Kidney (tissue), 22 donors: ENCODE measurements at places on chromosomes 5 and 9. TPM values are rescaled to one million over a fixed set of nuclear protein-coding genes. Genes with fewer than 3 reads are reported as not detected.

Gene GPX3
- total RNA-seq, result 1,327 TPM

DNA sequence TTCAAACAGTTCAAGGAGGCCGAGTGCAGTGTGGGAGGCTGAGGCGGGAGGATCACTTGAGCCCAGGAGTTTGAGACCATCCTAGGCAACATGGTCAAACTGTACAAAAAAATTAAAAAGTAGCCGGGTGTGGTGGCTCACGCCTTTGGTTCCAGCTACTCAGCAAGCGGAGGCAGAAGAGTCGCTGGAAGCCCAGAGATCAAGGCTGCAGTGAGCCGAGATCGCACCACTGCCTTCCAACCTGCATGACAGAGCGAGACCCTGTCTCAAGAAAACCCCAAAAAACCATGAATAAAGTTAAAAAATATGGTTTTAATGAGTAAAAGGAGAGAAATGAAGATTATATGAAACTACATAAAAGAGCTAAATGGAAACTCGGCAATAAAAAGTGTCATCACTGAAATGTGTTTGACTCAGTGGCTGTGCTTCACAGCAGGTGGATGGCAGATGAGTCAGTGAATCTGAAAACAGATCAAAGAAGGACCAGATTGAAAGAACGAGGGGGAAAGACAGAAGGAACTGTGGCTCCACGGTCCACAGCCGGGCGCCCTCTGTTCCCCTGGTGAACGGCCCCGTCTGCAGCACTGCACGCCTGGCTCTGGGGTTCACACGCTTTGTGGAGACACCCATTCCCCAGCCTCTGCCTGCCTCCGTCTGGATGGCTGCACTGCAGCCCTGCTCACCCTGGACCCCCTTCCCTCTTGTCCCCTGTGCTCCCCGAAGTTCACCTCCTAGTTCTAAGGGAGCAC lies 25.1 kb downstream of the EXD3 start:
- no peak overlapping the region for H3K27ac ChIP-seq
- no peaks in the 10 kb centered on the region for H3K27me3 ChIP-seq
- H3K4me3 ChIP-seq, result no peak overlapping the region
- no peaks in the 10 kb centered on the region for H3K36me3 ChIP-seq
- no peaks in the 10 kb centered on the region for H3K4me1 ChIP-seq

DNA sequence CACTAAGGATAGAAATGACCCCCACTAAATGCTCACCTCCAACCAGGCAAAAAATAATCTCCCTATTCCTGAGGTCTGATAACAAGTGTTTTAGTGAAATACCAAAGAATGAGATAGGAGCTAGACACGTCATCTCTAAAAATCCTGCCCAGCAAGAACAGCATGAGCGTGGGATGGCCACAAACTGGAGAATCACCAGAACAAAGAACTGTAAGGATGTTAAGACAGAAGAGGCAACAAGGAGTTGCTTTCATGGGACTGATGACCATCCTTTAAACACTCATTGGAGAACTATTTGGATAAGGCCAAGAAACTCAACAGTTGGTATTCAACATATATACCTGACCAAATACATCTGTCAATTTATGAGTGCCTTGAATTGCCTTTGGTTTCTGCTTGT lies 113.7 kb downstream of the RASEF start:
- no peak overlapping the region for H3K27ac ChIP-seq
- H3K4me1 ChIP-seq, result no peaks in the 10 kb centered on the region
- no peaks in the 10 kb centered on the region for H3K36me3 ChIP-seq
- DNase-seq, result no peak

- no peaks in the 10 kb centered on the region for H3K36me3 ChIP-seq
- no peak overlapping the region for H3K27ac ChIP-seq
- no peak for DNase-seq
- H3K4me1 ChIP-seq, result no peaks in the 10 kb centered on the region
These were observed 204.4 kb downstream of the SNCAIP start for GRCh38 chr5:122516432-122516743.

GRCh38 chr9:7117676-7118561 lies 360.1 kb downstream of the KDM4C start:
- no peaks in the 10 kb centered on the region for H3K36me3 ChIP-seq
- no peaks in the 10 kb centered on the region for H3K4me1 ChIP-seq
- no peaks in the 10 kb centered on the region for H3K27me3 ChIP-seq
- no peak overlapping the region for H3K27ac ChIP-seq
- DNase-seq, result no peak
- H3K4me3 ChIP-seq, result no peak overlapping the region

DNA sequence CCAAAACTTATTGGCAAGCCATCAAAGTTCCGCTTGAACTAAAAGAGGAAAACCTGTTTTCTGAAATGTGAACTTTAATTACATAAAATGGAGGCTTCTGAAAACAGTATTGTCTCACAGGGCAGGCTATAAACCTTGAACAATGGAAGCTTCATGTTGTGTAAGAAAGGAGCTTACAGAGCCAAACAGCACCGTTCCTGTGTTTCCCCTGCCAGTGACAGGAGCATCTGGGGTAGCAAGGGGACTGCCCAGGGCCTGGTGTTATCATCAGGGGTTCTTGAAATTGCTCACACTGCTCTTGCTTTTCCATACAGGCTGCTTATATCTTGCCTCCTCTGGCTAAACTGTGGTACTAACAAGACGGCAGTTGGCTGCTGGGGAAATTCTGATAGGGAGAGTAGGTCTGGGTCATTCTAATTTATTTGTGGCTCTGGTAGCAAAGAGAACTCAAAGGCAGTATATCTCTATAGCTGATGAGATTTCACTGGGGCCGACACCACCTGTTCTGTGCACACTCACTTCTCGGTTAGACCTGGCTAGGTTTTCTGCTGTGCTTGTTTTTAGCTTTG lies 40.4 kb downstream of the BASP1 start:
- H3K27ac ChIP-seq, result no peak overlapping the region
- no peak overlapping the region for H3K4me3 ChIP-seq
- DNase-seq, result no peak
- no peaks in the 10 kb centered on the region for H3K4me1 ChIP-seq
- H3K36me3 ChIP-seq, result no peaks in the 10 kb centered on the region

DNA sequence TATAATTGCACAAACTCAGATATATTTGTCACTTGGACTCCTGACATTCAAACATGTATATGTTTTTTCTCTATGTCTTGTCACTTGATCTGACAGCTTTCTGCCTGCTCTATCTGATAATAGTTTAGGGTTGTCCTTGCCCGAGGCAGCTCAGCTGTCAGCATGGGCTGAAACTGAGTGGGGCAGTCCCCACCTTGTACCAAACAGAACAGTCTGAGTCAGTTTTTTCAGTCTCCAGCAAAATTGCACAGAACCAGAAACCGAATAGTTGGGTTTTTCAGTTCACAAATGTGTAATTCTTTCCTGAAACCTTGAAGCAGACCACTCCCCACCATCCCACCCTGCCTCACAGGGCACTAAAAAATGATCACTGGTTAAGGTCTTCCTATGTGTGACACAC lies 9.5 kb upstream of the HAND1 start:
- no peak overlapping the region for H3K27ac ChIP-seq
- DNase-seq, result no peak
- no peak overlapping the region for H3K4me3 ChIP-seq
- no peaks in the 10 kb centered on the region for H3K36me3 ChIP-seq
- peaks cover 69% of the 10 kb centered on the region for H3K27me3 ChIP-seq

GRCh38 chr5:107413754-107414153 lies 257.0 kb downstream of the EFNA5 start:
- H3K36me3 ChIP-seq, result no peaks in the 10 kb centered on the region
- H3K4me1 ChIP-seq, result no peaks in the 10 kb centered on the region
- H3K27me3 ChIP-seq, result no peaks in the 10 kb centered on the region
- no peak overlapping the region for H3K27ac ChIP-seq
- no peak overlapping the region for H3K4me3 ChIP-seq

DNA sequence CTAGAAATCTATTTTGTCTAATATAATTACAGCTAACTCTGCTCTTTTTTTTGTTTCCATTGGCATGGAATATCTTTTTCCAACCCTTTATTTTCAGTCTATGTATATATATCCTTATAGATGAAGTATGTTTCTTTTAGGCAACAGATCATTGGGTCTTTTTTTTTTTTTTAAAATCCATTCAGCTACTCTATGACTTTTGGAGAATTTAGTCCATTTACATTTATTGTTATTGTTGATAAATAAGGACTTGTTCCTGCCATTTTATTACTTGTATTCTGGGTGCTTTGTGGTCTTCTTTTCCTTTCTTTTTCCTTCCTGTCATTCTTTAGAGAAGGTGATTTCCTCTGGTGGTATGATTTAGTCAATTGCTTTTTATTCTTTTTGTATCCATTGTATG lies 296.8 kb downstream of the SMARCA2 start:
- no peaks in the 10 kb centered on the region for H3K27me3 ChIP-seq
- H3K4me1 ChIP-seq, result no peaks in the 10 kb centered on the region
- DNase-seq, result no peak
- no peak overlapping the region for H3K27ac ChIP-seq
- no peaks in the 10 kb centered on the region for H3K36me3 ChIP-seq
